ENCODE measurements at places on chromosomes 6 and 20. TPM values are rescaled to one million over a fixed set of nuclear protein-coding genes. Genes with fewer than 3 reads are reported as not detected.

The VGLL2 gene
- total RNA-seq = not detected

The WDR27 gene
- 18.1 TPM for total RNA-seq

The RTF2 gene
- 80.3 TPM for total RNA-seq

The CST4 gene
- 0.32 TPM for total RNA-seq

The CDH4 gene
- 1.3 TPM for total RNA-seq

The CCN6 gene
- not detected for total RNA-seq

The TBXT gene
- not detected for total RNA-seq

The UQCC2 gene
- 23.8 TPM for total RNA-seq

The MOG gene
- not detected for total RNA-seq

GRCh38 chr6:148907573-148907972 lies 160.7 kb downstream of the UST start:
- no peak for DNase-seq

DNA sequence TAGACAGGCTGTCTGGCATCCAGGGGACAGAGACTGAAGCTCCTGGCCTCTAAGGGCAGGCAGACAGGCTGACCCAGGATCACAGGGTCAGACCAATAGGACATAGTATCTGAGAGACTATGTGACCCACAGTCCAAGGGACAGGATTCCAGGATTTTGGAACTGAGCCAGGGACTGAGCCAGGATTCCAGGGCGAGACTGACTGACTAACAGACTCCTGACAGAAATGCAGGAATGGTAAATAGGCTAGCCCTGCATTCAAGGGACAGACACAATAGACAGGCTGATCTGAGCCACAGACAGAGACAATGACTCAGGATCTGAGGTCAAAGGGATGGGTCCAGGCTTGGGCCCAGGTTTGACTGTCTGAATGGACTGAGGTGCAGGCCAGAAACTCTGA lies 19.8 kb downstream of the XKR7 start:
- peak; percentile 11 for DNase-seq

GRCh38 chr6:63589952-63590411 lies 17.7 kb downstream of the LOC128125822 start:
- no peak for DNase-seq

DNA sequence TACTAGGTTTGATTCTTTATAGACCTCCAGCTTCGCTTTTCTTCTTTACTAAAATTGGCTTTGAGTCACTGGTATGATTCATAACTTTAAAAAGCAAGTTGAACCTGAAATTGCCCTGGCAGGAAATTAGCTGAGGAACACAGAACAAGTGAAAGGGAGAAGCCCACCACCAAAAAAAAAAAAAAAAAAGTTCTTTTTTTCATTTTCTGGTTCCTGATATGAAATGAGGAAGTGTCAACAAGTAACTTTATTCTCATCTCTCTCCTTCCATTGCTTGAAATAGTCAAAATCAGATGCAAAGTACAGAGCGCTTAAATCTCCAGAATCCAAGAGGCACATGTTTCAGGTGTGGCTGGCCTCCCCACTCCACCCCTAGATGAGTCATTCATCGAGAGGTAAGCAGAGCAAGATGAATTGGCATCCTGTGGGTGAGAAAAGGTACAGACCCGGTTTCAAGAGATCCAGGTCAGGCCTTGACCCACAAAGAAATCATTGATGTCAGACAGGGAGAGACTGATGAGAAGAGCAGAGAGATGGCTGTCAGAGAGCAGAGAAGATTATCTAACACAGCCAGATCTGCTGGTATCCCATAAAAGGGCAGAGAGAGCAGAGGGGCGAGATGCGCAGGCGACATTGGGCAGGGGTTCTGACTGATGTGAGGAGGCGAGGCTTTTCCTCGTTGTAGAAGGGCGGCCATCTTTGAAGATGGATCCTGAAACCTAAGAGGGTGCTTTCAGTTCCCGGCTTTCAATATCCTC lies 54.8 kb upstream of the MBOAT1 start:
- DNase-seq = no peak

- peak; percentile 80 for DNase-seq
Observed at GRCh38 chr20:51446656-51447055, 95.9 kb downstream of the NFATC2 start.

DNA sequence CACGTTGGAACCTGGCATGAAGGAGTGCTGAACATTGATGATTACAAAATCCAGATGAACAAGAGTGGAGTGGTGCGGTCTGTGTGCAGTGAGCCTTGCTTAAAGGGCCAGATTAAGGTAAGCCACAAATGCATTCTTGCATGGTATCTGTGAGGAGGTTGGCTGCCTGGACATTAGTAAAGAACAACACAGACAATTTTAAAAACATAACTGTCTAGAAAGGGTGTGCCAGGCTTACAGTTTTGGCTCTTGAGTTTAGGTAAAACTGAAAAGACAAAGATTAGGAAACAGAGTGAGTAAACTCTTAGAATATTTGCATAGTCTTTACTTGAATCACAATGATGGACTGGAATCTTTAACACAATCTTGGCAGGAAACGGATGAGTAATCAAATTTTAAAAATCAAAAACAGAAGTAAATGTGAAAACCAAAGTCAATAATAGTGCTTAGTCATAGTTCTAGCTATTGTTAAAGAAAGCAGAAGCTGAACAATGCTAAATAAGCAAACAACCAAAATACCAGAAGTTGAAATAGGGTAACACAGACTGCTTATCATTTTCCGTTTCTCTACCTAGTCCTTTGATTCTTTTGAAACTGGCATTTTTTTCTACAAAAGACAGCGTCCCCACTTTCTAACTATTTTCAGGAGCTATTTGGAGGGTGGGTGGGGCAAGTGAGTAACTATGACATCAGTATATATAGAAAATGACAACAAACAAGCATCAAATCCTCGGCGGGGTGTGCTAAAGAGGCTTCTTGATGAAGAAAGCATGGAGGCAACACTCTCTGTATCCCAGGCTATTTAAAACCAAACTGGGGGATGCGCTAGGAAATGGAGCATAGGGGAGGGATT lies 185.8 kb upstream of the RAB32 start:
- DNase-seq = peak; percentile 50

GRCh38 chr20:58886546-58886945 lies 34.0 kb downstream of the GNAS start:
- no peak for DNase-seq

- DNase-seq = peak; percentile 87
Observed at GRCh38 chr20:49510562-49511122, 28.2 kb upstream of the KCNB1 start.

DNA sequence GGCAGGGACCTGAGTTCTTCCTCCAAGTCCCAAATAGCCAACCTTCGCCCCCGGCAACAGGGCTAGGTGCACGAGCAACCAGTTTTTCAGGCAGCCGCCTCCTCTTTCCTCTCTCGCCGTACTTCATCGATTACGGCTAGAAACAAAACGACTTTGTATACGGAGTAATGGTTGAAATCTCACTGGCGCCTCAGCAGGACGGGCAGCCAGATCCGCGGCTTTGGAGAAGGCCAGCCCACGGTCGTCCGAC lies 333 bp upstream of the SMIM13 start:
- DNase-seq = no peak

GRCh38 chr6:2412731-2413130 lies 167.3 kb upstream of the GMDS start:
- DNase-seq = no peak

- no peak for DNase-seq
Observed at GRCh38 chr20:12294678-12295077, 377.0 kb downstream of the BTBD3 start.

DNA sequence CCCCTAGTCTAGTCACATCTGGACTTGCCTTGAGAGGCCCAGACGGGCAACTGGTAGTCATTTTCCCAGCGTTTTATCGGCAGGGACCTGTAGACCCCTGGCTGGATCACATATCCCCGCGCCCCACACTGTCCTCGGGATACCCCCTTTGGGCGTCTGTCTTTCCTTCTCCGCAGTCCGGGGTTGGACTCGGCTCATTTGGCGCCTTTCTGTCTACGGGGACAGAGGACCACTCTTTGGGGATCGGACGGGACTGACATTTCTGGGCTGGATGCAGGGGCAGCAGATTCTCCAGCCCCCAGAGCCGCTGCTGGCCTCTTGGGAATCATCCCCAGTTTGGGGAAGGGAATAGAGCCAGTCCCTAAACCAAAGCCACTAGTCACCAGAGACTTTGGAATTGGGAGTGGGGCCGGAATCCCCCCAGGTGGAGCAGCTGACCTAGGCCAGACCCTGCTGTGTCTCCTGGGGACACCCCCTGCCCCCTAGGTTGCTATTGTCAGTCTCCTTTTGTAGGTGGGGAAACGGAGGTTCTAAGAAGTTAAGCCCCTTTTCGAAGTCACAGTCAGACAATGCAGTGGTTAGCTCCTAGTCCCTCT lies 734 bp downstream of the FAM110A start:
- DNase-seq = no peak

- DNase-seq = peak; percentile 55
Observed at GRCh38 chr6:132204591-132204990, 196.7 kb downstream of the MOXD1 start.

DNA sequence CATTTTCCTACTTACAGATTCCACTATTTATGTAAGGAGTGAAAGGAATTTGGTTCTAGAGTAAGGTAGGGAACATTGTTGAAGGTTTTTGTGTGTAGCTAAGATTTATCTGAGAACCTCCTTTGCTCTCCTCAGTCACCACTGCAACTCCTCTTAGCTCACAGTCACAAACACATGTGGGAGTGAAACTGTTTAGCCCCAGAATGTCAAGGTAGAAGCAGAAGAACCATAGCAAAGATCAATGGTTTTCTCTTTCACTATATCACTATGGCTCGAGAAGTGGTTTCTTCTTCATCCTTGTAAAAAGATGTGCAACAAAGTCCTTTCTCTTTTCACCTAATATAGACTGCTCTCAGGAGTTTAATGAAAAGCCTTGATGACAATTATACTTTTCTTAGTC lies 6.5 kb upstream of the DEFB112 start:
- no peak for DNase-seq

DNA sequence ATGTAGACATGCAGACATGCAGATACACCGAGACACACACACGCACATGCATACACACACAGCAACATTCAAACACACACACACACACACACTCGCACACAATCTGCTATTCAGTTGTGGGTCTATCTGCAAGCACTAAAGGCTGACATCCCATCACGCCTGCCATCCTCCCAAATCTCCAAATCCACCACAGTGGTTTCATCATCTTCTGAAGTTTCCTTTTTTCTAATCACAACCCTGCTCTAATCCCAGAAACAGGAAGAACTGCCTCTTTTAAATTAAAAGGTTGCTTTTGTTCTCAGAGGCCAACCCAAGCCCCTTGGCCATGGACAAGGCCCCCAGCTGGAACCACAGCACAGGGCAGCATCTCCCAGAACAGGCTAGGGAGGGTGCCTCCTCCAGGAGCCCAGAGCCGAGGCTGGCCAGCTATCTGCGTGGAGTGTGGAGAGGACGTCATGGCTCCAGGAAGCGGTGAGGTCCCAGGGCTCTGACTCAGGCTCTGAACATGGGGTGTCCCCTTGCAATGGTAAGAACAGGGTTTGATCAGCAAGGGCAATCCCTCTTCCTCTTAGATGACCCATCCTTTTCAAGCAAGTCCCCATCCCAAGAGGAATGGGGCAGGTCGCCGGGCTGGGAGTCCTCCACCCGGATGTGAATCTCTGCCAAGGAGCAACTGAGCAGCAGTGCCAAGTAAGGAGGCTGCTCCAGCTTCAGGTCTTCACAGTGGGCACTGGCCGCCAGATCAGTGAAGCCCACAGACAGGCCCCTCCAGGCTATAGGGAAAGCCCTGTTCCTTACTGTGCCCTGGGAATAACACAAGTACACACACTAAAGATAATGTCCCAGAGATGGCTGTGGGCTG lies 14.7 kb downstream of the FOXF2 start:
- DNase-seq = peak; percentile 24

DNA sequence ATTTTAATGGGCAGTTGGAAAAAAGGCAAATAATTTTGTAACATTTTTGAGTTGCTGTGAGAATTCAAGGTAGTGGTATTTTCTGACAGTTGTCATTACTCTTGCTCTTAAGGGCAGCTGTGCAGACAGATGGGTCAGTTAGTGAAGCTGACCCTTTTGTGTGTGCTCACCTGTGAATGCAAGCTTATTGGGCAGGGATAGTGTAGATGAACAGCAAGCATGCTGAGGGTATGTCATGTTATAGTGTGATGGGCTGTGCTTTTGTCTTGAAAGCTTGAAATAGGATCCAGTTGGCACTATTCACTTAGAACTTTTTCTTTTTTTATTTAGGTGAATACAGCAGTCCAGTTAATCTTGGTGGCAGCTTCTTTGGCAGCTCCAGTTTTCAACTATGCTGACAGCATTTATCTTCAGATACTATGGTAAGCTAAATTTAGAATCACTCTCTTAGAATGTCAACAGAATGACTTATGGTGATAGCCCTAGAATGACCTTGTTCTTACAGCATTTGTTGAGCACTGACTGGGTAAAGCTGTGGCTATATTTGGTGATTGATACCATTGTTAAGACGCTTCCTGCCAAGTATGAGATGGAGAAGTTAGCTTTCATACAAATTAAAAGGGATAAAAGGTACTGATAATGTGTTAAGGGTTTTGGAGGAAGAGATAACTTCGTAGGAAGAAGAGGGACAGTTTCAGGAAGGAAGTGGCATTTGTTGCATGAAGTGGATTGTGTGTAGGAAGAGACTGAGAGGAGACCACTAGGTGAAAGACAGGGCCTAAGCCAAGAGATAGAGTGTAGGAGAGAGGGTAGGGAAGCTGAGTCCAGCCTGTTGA lies 19.5 kb downstream of the LRRN4 start:
- no peak for DNase-seq
